WTC11 (cell line): ENCODE measurements at places on chromosomes 4 and X.
A peak's percentile ranks its signal among the peaks of the same experiment; 100 is the strongest.

DNA sequence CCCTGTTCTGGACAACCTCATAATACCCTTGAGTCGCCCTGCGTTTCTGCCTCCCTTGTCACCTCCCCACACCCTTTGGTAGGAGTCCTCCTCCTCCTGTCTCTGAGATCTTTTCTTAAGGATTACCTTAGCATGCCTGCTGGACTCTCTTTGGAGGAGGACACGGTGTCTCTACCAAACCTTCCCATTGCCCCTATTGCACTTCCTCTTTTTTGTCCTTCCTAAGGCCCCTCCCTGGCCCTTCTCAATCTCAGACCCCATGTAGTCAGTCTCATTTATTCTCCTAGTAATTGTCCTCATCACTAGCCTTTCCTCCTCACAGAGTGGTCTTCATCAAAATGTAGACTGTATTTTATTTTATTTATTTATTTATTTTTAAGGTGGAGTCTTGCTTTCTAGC, 335.0 kb upstream of the SFRP2 start:
- no peak for DNase-seq

DNA sequence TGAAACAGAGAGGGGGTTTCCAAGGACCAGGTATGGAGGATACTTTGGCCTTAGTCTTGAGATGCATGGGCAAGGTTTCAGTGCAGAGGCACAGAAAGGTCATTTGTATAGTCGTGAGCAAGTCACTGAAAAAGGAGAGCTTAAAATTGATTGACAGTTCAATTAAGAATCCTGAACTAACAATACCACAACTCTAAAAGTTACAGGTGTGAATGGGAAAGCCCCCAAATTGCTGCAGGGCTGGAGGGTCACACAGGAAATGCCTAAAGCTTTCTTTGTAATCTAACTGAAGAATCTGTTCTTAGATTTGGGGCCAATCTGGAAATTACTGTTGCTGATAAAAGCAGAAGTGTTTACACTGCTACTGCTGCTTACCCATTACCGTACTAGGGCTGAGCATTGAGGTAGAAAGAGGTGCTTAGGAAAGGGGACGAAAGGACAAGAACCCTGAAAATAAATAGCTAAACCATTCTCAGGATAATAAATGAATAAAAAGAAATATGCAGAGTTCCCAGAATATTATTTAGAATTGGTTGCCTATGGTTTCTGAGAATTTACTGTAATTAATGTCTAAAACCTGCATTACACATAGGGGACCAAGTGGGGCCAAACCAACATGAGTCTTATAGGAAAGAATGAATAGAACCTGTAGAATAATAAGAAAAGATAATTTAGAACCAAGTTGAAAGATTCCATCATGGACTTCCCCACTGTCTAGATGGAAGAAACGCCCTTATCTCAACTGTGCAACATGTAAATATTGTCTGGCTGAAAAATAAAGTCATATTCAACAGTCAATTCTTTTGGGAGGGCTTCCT, 91.9 kb upstream of the PPP1R2C start:
- DNase-seq: no peak

- peak; percentile 33 for DNase-seq
These were observed 4.4 kb upstream of the CXorf38 start for GRCh38 chrX:40651620-40652223.

DNA sequence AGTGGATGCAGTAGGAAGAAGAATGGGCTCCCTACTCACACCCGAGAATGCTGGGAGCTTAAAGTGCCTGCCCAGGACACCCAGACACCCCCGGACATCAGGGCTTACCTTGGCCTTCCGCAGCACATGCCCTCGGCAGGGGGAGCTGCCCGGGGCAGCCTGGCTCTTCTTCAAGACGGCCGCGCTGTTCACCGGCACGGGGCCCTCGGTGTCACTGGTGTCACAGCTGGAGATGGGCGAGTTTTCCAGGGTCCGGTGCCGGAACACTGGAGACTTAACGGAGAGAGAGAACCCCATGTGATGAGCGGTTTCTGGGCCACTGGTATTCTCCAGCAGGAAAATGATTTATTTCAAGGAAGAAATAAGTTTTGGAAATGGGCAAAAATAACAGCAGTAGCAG, 170.9 kb downstream of the AFAP1 start:
- DNase-seq: no peak

- no peak for DNase-seq
These were observed 557.3 kb upstream of the TENM3 start for GRCh38 chr4:181685911-181686310.

GRCh38 chr4:167233685-167234315, 494 bp downstream of the SPOCK3 start:
- DNase-seq: peak; percentile 28

GRCh38 chr4:106041294-106042002, 146.2 kb downstream of the NPNT start:
- DNase-seq: no peak

GRCh38 chr4:98519268-98519977, 139.0 kb downstream of the TSPAN5 start:
- no peak for DNase-seq

DNA sequence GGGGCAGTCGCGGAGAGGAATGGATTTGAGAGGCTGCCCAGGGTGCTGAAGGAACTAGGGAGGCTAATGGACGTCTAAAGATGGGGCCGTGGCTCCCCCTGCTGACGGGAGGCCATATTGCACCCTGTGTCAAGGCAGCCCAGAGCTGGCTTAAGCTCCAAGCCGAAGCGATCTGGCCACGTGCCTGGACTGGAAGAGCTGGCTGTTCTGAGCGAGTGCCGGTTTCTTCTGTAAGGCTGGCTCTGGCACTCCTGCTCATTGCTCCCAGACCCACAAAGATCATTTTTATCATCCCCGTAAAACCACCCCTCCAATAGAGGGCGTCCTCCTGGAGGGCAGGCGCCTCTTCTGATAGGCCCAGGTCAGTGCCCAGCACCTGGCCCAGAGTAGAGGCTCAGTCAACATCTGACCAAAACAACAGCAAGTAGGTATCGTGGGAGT, 5.6 kb downstream of the PNCK start:
- DNase-seq: peak; percentile 84

DNA sequence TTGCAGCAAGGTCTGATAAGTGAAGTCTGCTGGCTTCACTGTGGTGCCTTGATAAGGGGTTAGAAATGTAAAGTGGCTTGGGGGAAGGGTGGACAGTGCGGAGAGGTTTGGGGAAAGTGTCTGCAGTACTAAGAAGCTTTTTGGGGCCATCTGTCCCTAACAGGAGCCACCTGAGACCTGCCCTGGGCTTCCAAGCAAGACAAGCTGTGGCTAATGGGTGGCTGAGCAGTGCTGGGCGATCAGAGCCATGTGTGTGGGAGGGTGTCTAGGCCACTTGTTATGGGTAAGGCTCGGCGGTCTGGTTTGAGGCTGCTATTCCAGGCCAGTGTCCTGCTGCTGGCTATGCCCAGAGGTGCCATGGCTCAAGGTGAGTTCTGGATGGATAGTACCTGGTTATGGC, 185.4 kb upstream of the MTMR8 start:
- no peak for DNase-seq

DNA sequence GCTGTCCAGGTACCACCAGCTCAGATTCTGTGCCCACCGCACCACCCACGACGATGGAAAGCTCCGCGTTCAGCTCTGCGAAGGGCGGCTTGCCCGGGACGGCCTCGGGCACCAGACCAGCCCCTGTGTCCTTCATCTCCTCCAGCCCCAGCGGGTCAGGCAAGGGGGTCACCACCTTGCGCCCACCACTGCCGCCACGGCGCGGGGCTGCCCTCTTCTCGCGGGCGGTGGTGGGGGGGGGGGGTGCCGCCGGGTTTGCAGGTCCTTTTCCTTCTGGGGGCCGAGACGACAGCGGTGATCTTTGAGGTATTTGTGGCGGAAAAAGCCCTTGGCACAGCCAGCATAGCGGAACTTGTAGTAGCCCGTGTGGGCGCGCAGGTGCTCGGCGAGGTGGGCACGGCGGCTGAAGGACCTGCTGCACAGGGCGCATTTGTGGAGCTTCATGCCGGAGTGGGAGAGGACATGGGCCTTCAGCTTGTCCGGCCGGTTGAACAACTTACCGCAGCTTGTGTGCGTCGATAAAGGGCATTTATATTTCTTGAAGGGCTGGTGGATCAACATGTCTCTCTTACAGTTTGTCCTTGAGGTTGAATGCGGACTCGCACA, 50.9 kb downstream of the CFAP299 start:
- DNase-seq: no peak

DNA sequence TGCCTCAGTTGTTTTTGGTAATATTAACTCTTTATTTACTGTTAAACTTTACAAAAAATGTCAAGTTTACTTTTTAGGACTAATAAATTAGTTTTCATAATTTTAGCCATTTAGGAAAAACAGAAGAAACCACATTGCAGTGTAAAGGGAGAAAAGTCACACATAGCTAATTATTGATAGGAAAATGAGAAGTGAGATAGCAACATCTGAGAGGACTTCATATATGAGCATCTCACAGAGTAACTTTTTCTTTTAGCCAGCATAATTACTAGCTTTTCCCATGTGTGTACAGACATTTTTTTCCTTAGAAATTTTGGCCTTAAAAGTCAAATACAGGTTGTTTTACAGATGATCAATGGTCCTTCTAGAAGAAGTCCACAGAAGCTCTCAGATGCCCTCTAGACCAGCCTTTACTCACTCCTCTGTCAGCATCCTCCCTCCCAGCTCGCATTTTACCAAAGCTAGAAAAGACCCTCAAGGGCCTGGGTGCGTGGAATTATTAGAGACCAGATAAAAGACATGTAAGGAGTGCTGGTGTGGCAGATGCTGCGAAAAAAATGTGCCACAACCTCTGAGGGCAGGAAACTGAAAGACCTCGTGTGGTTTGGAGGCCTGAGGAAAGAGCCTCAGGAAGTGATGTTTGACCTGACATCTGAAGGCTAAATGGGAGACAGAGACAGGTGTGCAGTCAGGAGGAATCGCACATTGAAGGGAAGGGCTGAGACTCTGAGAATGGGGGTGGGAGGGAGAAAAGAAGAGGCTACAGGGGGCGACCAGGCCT, 156.9 kb downstream of the CBR4 start:
- DNase-seq: no peak

GRCh38 chr4:184471881-184472613, 2.3 kb downstream of the IRF2 start:
- DNase-seq: no peak
